ENCODE measurements at places on chromosomes 1 and 21. TPM values are rescaled to one million over a fixed set of nuclear protein-coding genes. Genes with fewer than 3 reads are reported as not detected.
A peak's percentile ranks its signal among the peaks of the same experiment; 100 is the strongest.

GRCh38 chr1:109254621-109255096, 5.3 kb downstream of the CELSR2 start:
- no peak for DNase-seq

The NLRP3 gene
- total RNA-seq, result 0.98 TPM

GRCh38 chr21:28522014-28522799, 470.5 kb downstream of the LTN1 start:
- no peak for DNase-seq

The TMCC2 gene
- total RNA-seq, result 21.4 TPM

DNA sequence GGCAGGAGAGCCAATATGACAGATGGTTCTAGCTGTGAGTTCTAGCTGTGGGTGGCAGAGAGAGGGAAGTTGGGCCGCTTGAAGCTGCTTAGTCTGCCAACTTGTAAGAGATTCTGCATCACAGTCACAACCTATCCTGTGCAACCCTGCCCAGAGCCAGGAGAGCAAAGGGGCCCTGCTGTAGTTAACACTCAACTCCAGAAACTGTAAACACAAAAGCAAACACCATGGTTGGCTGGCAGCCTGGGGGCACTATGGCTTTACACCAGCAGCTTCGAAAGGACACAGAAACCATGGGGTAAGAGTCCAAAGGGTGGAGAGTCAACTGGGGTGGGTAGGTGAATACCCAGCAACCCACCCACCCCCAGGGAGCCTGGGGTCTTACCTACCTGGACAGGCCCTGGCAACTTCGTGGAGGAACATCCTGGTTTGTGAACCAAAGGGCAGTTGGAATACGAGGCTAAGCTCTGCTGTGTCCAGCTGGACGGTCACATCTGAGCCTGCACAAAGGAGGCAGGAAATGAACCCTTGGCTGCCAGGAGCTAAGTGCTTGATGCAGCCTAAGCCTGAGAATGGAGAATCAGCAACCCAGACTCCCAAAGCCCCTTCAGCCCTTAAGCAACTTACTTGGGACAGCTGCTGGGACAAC, 6.4 kb downstream of the INPP5B start:
- DNase-seq, result no peak

The TRABD2B gene
- 0.49 TPM for total RNA-seq

The CIART gene
- total RNA-seq, result 6.2 TPM

The NPHS2 gene
- total RNA-seq, result not detected

The PTGS2 gene
- total RNA-seq, result 0.25 TPM

DNA sequence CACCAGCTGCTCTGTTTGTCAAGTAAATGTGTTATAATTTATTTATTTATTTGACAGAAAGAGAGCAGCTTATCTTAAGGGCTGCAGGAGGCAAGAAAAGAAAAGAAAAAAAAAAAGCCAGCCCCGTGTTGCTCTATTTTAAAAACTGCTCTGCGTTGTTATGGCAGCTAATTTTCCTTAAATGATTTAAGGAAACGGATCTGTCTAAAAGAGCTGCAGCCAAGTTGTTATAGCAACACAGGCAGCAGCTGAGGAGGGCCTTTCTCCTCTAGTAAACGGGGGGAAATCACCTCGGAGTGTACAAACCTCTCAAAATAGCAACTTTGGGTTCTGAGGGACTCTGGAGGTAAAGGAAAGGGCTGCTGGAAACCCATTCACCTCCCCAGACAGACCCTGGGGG, 149.2 kb downstream of the BEND5 start:
- no peak for DNase-seq

DNA sequence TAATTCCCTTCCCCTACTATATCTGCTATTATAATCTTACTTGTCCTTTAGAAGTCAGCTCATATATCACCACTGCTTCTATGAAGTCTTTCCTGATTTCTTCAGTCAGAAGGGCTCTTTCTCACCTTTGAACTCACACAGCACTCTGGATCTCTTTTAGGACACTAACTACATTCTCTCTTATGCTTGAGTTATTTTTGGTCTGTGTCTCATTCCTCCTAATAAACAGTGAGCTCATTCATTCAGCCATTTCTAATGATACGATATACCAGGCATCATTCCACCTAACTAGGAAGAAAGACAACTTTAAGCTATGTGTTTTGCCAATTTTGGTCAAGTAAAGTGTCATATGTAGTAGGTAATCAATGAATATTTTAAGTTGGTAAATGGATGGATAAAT, 1.2 kb upstream of the STYXL2 start:
- no peak for DNase-seq

The BARHL2 gene
- total RNA-seq, result not detected

The S100A8 gene
- 34.9 TPM for total RNA-seq

DNA sequence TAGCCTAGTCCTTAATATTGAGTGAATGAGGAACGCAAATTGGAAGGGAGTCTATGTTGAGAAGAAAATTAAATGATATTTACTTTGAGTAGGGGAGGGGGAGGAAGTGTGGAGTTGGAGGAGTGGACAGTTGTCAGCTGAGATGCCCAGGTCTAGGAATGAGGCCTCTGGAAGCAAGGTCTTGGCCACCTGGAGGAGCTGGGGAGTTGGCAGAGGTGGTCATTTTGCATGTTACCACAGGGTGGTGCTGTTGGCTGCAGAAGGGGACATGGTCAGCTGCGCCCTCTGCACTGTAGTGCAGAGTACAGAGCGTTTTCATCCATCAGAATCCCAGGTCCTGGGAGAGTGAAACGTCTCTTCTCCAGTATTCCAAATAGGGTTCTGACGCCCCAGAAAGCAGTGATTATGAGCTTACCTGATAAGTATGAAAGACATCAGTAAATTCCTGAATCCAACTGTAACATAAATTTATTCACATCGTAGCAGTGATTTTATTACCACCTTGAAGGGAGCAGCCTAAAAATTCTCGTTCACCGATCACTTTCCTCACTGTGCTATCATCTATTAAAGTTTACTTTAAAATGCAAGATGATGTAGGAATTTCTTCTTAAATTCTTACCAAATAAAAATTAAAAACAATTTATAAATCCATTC, 13.8 kb downstream of the PARK7 start:
- DNase-seq, result peak; percentile 62

DNA sequence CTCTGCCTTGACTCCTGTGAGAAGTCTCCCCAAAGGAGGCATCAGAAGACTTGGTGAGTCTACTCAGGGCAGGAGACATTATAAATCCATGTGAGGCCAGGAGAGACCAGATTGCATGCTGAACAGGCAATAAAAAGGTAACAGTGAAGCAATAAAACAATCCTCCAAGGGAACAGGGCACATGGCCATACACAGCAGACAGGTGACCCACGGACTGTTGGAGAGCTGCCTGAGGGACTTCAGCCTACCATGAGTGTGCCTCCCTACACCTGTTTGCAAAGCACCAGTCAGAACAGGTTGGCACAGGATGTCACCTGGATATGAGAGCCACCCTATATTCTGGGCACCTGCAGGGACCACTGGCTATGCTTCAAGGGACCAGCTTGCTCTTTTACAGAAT, 67.6 kb downstream of the MAB21L3 start:
- DNase-seq, result no peak

The CCDC30 gene
- 1.1 TPM for total RNA-seq

The LAMB3 gene
- total RNA-seq, result 2.3 TPM

DNA sequence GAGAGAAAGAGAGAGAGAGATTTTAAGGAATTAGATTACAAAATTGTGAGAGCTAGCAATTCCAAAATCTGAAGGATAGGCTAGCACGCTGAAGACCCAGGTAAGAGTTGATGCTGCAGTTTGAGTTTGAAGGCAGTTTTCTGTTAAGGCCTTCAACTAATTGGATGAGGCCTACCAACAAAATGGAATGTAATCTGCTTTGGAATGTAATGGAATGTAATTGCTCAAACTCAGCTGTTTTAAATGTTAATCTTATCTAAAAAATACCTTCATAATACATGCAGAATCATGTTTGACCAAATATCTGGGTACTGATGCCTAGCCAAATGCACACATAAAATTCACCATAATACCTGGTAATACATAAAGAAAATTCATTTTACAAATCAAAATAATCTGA, 976.1 kb downstream of the LTN1 start:
- DNase-seq, result no peak

DNA sequence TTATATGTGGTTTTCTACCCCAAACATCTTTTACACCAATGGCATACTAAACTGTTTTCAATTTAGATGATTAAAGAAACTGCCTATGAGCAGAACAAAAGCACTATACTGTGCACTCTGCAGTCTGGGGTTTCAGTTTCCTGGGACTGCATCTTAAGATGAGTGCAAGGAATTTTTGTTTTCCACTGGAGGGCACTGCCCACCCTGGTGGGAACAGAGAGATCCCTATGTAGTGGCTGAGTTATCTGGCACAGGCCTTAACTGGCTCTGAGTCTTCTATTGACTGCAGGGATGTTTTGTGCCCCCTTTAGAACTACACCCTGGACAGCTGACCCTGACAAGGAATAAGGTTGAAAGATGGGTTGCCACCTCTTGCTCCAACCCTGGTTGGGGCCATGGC, 12.0 kb downstream of the PROK1 start:
- DNase-seq, result no peak

GRCh38 chr1:6491081-6491449, 402 bp downstream of the PLEKHG5 start:
- DNase-seq, result no peak

GRCh38 chr1:38287547-38287946, 241.0 kb upstream of the POU3F1 start:
- no peak for DNase-seq

- DNase-seq, result peak; percentile 69
Measured at GRCh38 chr1:12433323-12434053, 184.5 kb downstream of the DHRS3 start.

- DNase-seq, result no peak
Measured at GRCh38 chr1:62230718-62231117, 36.1 kb downstream of the L1TD1 start.

- no peak for DNase-seq
Measured at GRCh38 chr1:240806200-240806745, 194.3 kb upstream of the GREM2 start.

- no peak for DNase-seq
Measured at GRCh38 chr1:237795558-237795957, 95.2 kb downstream of the ZP4 start.

DNA sequence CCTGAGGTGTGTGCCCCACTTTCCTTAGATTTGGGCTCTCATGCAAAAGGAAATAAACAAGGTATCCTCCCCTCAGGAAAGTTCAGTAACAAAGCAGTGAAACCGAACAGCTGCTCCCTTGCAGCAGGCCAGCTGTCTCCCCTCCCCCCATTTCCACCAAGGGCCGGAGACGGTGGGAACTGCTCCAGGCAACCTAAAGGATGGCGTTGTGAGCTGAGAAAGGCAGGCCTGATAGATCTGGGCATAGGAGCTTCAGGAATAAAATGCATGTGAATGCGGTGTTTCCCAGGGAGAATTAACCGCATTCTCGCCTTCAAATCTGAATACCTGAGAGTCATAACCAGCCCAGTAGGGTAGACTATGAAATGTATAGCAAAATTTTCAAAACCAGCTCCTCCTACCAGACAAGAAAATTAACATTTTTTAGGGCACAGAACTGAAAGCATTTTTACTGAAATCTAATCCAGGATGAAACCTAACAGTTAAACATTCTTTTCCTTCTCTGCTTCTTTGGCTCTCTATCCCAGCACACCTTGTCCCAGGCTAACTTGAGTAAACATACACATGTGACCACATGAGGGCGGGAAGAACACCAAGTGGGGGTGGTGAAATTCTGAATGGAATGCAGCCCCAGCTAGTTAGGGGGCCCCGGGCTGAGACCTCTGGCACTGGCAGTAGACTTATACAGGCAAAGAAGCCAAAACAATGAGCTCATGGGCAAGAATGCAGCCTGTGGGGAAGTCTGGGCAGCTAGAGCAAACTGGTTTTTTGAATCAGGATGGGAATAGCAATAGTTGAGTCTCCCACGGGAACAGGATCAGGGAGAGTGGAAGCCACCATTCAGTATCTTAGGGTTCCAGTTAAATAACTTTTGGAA, 11.5 kb downstream of the MCL1 start:
- peak; percentile 82 for DNase-seq

DNA sequence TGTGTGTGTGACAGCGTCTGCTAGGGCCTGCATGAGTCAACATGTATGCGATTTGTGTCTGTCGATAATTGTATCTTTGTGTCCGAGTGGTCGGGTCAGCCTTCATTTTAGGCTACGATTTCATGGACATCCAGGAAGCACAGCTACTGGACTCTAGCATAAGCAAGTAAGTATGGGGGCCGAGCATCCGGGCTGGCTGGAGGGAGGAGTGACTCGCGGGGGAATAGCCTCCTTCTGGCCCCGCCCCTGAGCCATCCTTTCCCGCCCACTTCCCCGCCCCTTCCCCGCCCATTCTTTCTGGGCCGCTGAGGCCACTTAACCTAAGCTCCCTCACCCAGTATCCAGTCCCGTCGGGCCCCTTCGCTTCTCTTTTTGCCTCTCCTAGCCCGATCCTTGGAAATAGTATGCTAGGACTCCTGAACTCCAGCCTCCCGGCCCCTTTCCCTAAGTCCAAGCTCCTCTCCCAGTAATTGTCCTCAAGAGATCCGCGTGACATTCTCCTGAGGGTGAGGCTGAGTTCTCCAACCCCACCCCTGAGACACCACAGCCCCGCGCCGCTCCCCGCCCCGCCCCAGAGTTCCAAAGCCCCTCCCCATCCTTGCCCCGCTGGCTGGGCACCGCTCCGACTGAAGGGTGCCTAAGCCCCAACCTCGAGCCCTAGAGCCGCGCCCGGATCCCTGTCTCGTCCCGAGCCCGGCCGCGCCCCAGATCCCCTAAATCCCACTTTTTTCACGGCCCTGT, 1.2 kb downstream of the MAP3K6 start:
- peak; percentile 89 for DNase-seq

The MX1 gene
- 14.9 TPM for total RNA-seq

- no peak for DNase-seq
Measured at GRCh38 chr21:31479714-31480113, 135.7 kb upstream of the TIAM1 start.

DNA sequence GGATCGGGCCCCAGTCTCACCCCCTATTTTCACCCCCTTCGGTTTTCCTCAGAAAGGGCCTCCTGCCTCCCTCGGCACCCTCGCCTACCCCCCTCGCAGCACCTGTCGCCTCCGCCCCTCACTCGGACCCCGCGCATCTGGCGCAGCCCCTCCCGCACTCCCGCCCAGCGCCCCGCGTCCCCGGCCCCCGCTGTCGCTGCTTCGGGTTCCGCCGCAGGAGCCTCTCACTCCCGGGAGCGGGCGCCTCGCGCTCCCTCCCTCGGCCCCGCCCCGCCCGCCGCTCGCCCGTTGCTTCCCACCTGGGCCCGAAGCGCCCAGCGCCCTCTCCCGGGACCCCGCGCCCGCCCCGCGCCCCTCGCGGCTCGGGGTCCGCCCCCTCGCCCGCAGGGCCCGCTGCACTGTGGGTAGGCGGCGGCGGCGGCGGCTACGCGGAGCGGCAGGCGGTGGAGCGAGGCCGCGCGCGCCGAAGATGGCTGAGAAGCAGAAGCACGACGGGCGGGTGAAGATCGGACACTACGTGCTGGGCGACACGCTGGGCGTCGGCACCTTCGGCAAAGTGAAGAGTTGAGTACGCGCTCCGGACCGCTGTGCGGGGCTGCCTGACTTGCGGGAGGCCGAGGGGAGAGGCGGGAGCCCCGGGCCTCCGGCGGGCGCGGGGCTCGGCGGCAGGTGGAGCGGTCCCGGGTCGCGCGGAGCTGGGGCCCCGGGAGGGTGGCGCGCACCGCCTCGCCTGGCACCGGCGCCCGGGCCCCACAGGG, at the start of gene PRKAA2:
Gene PRKAA2, plus strand, starts transcription at position 396 of the 758 bp plus-strand sequence. Its CDS starts 74 bp downstream, at position 470.
- DNase-seq, result peak; percentile 49

All from psoas muscle (tissue), 8 donors.